Fibroblast of skin of back (primary cell): ENCODE measurements at places on chromosomes 5 and 9.

DNA sequence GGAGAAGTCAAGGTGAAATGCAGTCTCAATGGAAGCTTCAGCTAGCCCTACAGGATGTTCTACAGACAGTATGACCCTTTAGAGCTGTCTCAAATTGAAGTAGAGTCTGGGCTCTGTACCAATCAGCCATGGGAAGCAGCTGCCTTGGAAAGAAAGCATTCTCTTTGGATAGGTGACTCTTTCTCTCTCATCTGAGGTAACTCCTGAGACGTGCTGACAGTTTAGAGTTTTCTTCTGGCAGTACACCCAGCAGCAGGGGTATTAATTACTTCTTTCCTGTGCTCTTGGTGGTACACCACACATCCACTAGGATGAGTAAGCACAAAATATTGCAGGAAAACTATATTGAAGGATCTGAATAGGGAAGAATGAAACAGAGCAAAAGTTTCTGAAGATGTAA is 329.6 kb upstream of the RGMB start:
- DNase-seq, result no peak

DNA sequence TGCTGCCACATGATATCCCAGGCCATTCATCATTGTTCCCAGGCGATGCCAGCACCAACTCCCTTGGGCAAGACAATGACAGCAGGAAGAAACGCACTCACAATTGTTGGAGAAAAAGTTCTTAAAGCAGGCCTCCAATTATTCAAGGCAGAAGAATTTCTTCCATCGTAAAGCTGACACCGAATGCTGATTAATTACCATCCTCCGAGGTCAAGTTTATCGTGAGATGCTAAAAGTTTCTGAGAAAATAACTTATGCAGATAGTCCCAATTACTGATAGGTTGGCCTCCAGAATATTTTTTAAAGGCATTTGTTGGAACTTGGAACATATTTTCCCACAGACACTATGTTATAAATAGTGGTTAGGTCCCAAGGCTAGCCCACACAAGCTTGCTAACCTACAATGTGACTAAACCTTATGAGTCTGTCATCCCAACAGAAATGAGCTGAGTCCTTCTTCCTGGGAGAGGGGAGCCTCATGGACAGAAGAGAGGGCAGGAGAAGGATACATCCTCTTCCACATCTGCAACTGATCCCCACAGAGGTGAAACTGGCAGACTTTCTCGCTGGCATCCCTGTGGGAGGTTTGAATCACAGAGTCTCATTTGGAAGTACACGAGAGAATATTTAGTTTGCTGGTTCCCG is 202.4 kb upstream of the TBC1D2 start:
- no peak for DNase-seq

DNA sequence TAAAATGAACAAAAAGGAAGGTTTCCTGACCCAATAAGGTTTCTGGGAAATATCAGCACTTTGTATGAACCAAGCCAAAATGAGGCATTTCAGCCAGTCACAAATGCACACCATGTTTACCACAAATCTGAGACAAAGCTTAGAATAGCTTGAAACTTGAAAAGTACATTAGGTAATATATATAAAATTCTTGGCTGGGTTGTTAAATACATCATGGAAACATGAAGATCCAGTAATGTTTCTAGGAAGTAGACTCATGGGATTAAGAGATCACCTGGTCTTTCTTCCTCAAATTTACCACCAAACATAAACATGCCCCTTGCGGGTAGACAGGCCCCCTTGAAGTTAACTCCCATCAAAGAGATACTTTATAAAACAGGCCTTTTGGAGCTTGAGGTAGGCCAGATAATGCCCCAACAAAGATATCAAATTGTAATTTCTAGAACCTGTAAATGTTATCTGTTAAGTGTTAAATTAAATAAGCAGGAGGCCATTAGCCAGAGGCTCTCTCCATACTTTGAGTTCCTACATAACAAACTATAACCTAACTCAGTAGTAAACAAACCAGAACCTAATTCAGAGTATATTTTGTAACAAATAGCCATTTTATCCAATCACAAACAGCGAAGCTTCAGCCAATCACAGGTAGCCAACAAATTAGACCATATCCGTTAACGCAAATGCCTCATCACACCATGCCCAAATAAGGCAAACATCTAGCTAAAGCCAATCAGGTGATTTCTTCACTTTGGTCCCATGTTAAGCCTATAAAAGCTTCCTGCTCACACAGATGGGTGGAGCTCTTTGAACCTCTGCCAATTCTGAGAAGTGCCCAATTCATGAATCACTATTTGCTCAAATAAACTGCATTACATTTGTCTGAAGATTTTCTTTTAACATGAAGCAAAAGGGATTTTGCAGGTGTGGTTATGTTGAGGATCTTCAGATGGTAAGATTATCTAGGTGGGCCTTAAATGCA is 127.9 kb upstream of the TARS1 start:
- peak; percentile 91 for DNase-seq

GRCh38 chr9:24625097-24625496 is 79.4 kb upstream of the IZUMO3 start:
- no peak for DNase-seq

DNA sequence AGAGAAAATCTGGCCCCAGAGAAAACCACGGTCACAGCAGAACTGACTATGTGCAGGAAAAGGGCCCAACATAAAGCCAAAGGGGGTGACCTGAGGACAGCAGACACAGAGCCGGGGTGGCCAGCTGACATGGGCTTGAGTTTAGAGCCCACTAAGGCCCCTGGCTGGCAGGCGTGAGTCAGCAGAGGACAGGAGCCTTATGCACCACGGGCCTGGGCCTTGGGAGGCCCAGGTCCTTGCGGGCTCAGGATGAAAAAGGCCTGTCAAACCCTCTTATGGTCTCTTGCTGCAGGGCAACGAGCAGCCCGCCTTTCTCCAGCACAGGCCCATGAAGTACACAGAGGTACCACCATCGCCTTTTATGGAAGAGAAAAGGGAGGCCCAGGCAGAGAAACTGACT is 19.7 kb downstream of the STK10 start:
- no peak for DNase-seq

GRCh38 chr5:34035756-34036155 is 7.3 kb downstream of the C1QTNF3 start:
- DNase-seq, result no peak

DNA sequence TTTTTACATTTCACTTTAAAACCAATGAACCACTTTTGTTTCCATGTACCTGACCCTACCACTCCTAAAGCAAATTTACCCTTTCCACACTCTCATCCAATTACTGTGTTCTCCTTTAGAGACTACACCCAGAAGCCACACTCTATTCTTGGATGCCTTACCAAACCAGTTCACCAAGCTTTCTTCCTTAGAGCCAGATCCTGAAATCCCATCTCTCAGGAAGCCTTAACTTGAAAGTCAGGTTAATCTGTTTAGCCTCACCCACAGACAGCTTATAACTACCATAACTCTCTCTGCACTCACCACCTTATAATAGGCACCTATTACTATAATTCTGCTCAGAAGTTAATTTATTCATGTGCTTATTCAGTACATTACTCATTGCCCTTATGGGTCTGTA is 4.3 kb downstream of the CSNK1A1 start:
- DNase-seq, result no peak

GRCh38 chr5:132756542-132756941 is 9.3 kb downstream of the CCNI2 start:
- DNase-seq, result no peak

DNA sequence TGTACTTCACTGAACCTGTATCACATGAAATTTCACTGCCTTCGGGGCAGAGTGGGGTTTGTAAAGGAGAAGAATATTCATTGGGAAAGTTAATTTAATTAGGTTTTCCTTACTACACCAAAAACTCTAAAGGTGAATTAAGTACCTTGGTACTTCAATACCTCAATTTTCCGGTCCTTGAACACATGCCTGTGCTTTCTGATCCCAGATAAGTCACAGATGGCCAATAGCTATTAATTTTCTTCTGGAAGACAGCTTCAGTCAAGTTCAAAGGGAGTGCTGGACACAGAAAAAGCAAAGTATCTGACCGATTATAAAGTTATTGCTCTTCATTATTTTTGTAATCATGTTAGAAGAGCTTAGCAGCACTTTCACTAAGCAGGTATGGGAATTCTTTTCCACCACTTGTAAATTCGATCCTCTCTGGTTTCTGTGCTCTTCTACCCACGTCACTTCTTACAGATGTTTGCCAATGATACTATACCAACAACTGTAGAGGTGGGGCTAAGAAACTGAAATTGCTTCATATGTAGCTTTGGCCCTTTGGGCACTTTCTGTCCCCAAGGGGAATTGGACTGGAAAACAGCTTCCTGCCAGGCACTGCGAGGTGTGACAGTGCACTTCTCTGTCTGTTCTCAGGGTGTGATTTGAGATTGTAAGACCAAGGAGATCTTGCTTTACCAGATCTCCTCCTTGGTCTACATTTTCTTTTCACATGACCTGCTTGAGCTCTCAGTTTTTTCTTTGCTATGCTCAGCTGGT is 164.0 kb downstream of the CCDC192 start:
- no peak for DNase-seq

DNA sequence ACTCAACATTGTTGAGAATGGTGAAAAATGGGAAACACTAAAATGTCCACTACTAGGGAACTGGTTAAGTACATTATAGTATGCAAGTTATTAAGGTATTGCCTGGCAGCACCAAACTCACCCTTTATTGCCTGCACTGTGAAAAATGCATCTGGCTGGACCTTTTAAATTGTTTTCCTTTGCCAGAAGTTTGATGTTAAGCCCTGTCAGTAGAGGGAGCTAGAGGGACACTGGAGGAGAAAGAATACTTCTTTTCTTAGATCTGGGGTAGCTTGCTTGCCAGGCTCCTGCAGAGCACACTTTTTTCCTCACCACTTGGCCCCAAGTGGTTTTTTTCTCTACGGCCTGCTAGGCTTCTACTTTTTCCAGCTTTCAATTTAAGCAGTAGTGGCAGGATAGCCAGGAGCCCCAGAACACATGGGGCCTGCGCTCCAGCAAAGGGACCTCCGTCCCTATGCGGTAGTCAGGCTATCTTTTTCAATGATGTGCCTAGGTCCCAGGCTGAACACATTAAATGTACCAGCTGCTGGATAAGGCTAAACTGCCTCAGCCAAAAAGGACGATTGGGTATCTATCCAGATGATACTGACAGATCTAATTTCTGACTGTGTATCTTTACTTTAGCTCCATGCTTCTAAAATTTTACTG is 8.0 kb upstream of the HABP4 start:
- DNase-seq, result no peak

DNA sequence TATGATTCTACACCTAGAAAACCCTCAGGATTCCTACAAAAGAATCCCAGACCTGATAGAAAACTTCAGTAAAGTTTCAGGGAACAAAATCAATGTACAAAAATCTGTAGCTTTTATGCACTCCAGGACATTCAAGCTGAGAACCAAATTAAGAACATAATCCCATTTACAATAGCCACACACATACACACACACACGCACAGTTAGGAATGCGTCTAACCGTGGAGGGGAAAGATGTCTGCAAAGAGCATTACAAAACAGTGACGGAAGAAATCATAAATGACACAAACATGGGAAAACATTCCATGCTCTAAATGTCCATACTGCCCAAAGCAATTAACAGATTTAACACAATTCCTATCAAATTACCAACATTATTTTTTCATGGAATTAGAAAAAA is 51.4 kb upstream of the CAST start:
- DNase-seq, result peak; percentile 56

- DNase-seq, result no peak
Measured at GRCh38 chr9:132543960-132544359, 38.4 kb upstream of the BARHL1 start.

DNA sequence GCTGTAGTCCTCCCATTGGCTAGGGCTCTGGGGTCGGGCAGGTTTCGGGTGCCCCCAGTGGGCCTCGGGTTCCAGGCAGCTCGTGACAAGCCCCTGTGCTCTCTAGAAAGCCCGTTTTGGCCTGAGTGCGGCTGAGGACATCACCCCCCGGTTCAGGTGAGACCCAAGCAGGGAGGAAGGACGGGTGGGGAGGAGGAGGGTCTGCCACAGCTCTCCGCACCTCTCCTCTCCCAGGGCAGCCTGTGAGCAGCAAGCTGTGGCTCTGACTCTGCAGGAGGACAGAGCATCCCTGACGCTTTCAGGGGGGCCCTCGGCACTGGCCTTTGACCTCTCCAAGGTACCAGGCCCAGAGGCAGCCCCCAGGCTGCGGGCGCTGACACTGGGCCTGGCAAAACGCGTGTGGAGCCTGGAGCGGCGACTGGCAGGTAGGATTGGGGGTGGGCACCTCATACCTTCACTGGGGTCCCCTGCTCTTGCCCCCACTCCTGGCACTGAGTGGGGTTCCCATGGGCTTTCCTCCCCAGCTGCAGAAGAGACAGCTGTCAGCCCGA is 672 bp downstream of the PAXX start:
- DNase-seq, result no peak

GRCh38 chr5:170484847-170485615 is 18.8 kb upstream of the KCNIP1 start:
- no peak for DNase-seq

DNA sequence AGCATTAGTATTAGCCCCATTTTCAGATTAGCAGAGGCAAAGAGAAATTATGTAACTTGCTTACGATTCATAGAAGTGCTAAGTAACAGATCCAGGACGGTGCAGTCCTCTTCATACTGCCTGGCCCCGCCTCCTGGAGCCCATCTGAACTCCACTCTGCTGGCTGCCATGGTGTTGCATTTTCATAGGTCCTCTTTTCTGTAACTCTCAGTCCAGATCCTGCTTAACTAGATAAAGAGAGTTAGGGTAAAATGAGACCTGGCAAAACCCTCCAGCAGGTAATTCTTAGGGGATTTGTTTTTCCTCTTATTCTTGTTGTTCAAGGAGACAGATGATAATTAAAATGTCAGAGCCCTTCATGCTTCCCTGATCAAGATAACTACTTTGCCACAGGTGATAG is 135.1 kb upstream of the EFNA5 start:
- no peak for DNase-seq

- no peak for DNase-seq
Measured at GRCh38 chr9:24552526-24553182, 7.0 kb upstream of the IZUMO3 start.

DNA sequence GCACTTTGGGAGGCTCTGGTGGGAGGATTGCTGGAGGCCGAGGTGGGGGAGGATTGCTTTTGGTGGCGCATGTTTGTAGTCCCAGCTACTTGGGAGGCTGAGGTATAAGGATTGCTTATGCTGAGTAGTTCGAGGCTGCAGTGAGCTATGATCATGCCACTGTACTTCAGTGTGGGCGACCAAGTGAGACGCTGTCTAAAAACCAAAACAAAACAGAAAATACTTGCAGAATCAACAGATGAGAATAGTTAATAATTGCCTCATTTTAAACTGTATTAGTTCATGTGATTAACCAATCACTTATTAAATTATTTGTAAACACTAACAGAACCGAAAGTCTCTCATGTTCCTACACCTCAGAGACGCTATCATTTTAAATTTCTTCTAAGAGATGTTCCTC is 118.1 kb downstream of the CCDC171 start:
- no peak for DNase-seq

- DNase-seq, result no peak
Measured at GRCh38 chr5:154302161-154302560, 111.6 kb downstream of the GALNT10 start.

DNA sequence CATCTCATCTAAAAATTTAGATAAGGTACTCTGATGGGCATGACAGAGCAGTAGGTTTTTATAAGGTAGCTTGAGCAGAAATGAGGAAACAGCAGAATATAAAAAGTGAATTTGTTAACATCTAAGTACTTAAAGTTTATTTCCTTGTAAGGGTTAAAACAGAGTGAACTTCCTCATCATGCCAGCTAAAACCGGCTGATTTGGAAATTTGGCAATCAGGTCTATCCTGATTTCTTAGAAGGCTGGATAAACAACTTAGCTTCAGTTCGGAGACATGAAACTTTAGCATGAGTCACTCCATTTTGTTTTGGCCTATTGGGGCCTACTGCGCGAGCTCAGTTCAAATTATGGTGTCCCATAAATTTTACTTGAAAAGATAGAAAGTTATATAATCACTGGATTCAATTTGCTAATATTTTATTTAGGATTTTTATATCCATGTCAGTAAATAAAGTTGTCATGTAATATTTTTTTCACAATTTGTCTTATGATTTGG is 241.6 kb upstream of the RORB start:
- DNase-seq, result no peak
